Neural cell (in vitro differentiated cells): ENCODE measurements at places on chromosomes 7 and 10. TPM values are rescaled to one million over a fixed set of nuclear protein-coding genes. Genes with fewer than 3 reads are reported as not detected.

The GPR15LG gene
- polyA plus RNA-seq: not detected in 2 replicates

The MORN4 gene
- polyA plus RNA-seq: 64.7 and 81.3 TPM in 2 replicates

The SAMD8 gene
- polyA plus RNA-seq: 32.9 and 33.4 TPM in 2 replicates

The NAT16 gene
- polyA plus RNA-seq: 4.0 and 4.5 TPM in 2 replicates

The TECTB gene
- not detected in 2 replicates for polyA plus RNA-seq

The ARL3 gene
- 51.9 and 56.0 TPM in 2 replicates for polyA plus RNA-seq

The KCNIP2 gene
- polyA plus RNA-seq: 8.9 and 10.0 TPM in 2 replicates

The SFTPA1 gene
- not detected in 2 replicates for polyA plus RNA-seq

The CTAGE8 gene
- not detected in 2 replicates for polyA plus RNA-seq

The AGAP5 gene
- polyA plus RNA-seq: 6.5 and 8.2 TPM in 2 replicates

The HECTD2 gene
- polyA plus RNA-seq: 78.8 and 87.6 TPM in 2 replicates

The CUEDC2 gene
- 169 and 194 TPM in 2 replicates for polyA plus RNA-seq

The SLC18A3 gene
- not detected in 2 replicates for polyA plus RNA-seq

The FGFBP3 gene
- 35.9 and 39.5 TPM in 2 replicates for polyA plus RNA-seq

The C10orf53 gene
- polyA plus RNA-seq: not detected in 2 replicates

The HOGA1 gene
- polyA plus RNA-seq: not detected in 2 replicates
